ENCODE measurements at places on chromosomes 7 and 10.

DNA sequence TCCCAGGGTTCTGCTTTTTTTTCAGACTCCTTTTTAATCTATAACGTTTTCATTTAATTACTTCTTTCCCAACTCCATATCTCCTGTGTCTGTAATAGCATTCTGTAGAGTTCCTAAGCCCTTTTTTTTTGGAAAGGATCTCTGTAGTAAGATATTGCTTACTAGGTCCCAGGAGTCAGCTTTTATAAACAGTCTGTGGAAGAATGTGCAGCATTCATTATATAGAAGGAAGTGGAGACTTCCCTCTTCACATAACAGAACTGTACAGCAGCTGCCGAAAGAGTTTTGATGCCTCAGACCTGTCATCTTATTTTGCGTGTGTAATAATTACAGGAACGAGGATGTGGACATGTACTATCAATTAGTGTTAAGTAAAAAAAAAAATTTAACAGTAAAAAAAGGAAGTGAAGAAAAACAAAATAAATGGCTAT is 7.4 kb upstream of the STEAP4 start:
- DNase-seq, result no peak

DNA sequence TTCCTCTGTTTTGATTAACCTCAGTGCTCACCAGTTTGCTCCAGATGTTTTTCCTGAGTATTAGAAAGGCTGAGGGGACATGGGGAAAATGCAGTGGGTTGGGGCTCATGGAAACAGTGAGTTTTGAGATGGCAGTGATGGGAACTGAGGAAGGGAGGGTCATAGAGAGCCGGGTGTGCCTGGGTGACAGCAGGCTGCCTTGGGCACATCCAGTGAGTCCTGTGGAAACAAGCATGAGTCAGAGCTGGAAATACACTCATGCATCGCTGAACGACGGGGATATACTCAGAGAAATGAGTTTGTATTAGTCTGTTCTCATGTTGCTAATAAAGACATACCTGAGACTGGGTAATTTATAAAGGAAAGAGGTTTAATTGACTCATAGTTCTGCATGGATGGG is 202.2 kb downstream of the TMEM178B start:
- no peak for DNase-seq

- no peak for DNase-seq
These were observed 2.1 kb downstream of the PDK4 start for GRCh38 chr7:95594185-95594584.

DNA sequence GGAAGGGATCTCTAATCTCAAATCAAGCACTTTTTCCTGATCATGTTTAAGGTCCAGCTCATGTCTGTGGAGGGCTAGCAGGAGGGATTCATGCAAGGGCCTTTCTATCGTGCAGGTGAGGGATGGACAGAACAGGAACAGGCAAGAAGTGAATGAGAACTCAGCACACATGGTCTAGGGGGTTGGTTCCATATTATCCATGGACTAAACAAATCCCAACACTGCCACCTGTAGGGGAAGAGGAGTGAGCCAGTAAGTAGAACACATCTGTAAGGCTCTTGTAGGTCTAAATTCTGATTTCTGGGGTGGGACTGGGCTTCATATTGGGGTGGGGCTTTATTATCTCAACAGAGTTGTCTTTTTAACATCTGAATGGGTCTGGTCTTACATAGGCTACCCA is 138.0 kb upstream of the TARP start:
- DNase-seq, result no peak

- no peak for DNase-seq
These were observed 27.0 kb downstream of the DLD start for GRCh38 chr7:107917763-107918651.

GRCh38 chr7:1087465-1087814 is 473 bp upstream of the GPER1 start:
- DNase-seq, result no peak

GRCh38 chr10:103854686-103855391 is 537 bp downstream of the SH3PXD2A start:
- DNase-seq, result peak; percentile 26

DNA sequence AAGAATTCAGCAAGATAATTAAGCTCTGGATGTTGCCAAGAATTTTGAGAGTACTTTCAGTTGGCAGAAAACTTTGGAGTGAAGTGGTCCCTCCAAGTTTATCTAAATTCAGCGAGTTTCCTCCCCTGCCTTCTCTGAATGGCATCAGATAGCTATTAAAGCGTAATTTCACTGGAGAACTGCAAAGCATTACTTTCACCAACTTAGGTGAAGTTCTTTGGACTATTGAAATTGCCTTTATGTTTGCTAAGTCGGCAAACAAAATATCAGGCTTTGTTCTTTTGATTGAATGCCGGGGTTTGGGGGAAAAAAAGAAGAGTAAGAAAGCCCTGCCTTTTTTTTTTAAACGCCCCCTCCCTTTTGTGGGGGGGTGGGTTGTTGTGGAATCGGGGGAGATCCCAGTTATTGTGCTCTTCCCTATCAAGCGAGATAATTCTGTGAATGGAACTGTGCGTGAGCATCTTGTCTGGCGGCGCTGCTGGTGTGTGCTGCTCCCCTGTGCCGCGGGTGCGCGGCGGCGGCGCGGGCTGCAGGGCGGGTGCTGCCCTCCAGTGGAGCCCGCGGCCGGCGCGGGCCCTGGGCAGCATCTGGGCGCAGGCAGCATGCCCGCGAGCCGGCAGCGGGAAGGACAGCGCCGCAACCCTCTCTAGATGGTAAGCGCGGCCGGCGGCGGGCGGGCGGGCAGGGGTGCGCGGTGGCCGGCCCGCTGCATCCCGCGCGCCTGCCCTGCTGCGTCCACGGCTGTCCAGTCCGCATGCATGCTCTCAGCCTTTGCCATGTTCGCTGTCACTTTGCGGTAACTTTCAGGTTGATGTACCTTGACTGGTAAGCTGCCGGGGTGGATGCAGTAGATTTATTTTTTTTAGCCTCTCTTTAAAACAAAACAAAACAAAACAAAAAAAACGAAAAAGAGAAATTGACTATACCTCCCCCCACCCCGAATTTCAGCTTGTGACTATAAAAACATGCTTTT is 176.5 kb downstream of the TCF7L2 start:
- DNase-seq, result peak; percentile 45

DNA sequence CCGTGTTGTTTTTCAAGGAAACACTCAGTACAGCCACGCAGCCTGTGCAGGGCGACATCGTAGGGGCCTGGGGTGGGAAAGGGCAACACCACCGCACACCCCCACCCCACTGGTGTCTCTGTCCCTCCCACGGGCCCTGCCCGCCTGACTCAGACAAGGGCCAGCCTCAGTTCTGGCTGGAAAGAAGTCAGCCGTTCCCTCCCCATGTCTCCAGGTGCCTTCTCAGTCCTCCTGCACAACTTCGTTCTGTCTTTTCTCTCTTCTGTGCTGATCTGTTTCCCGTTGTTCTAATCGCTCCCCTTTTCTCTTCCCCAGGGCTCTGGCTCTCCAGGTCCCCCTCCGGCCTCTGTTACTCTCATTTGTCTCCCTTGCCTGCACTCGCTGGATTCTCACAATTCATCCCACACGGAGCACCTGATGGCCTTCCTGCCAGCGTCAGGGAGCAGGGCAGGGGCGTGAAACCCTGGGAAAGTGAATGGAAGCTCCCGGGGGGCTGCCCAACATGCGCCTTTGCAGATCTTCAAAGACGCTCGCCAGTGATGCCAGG is 97.7 kb downstream of the WDR37 start:
- no peak for DNase-seq

- peak; percentile 32 for DNase-seq
These were observed 86.9 kb downstream of the CARD11 start for GRCh38 chr7:2956526-2957368.

GRCh38 chr10:63636812-63637211 is 115.6 kb downstream of the REEP3 start:
- no peak for DNase-seq

GRCh38 chr7:150382123-150382843 is 3.2 kb downstream of the ZNF775 start:
- no peak for DNase-seq

GRCh38 chr10:128080231-128080630 is 46.0 kb downstream of the MKI67 start:
- no peak for DNase-seq

GRCh38 chr10:120456626-120457430 is at the start of gene PLPP4:
Gene PLPP4, plus strand, starts transcription at chr10:120457227. Its CDS starts 79 bp downstream, at chr10:120457306.
- no peak for DNase-seq

DNA sequence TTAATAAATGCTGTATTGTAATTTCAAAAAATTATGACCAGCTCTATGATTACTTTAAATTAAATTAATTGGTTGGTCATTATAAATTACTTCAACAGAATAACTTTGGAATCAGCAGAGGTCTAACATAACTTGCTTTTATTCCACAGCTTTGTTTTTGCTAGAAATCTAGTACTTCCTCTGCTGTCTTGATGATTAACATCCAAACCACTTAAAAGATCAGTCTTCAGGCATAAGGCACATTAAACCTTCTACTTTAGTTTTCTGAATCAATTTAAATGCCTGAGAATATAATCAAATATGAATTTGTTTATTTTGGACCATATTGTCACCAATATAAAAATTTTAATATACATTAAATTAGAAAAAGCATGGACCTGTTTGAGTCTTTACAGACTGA is 465.3 kb downstream of the ARL4A start:
- DNase-seq, result no peak

DNA sequence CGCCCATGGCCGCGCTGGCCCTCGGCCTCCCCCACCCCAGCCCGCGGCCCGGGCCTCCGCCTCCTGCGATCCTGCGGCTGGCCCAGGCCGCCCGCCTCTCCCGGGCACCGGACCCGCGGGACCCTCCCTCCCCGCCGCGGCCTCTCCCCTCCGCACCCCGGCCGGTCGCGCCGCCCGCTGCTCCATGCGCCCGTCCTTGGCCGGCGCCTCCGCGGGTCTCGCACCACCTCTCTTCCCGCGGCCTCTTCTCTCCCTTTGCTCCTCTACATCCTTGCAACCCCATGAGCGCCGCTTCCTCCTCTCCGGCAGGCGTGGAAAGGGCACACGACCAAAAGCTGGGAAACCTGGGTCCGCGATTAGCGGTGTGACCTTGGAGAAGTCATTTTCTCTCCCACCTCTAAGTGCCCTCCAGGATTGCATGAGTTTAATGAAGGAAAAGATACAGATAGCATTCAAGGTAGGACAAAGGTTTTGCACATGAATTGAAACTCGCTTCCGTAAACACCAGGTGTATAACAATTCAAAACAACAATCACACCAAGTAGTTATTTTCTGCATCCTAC is 448 bp upstream of the SRPK2 start:
- no peak for DNase-seq

- no peak for DNase-seq
These were observed 122.7 kb downstream of the DYNC2I1 start for GRCh38 chr7:158979023-158979529.

- no peak for DNase-seq
These were observed 16.0 kb downstream of the PTPN12 start for GRCh38 chr7:77553123-77553522.

DNA sequence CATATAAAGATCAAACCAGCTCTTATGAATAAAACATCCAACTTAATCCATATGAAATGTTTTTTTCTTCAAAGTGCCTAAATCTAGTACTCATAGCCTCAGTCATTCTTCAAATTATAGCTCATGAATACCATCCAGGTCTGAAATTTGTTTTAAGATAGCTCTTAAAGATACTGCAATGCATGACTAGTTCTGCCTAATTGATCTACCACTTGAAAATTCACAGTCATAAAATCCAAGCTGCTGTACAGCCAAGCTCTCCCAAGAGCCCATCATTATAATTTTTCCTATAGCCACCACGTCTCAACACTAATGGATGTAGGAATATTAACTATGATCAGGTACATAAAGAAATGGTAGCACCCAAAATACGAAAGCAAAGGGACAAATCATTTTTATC is 87.9 kb upstream of the RNF148 start:
- no peak for DNase-seq

- no peak for DNase-seq
These were observed 209.3 kb upstream of the PLXDC2 start for GRCh38 chr10:19606968-19607367.

DNA sequence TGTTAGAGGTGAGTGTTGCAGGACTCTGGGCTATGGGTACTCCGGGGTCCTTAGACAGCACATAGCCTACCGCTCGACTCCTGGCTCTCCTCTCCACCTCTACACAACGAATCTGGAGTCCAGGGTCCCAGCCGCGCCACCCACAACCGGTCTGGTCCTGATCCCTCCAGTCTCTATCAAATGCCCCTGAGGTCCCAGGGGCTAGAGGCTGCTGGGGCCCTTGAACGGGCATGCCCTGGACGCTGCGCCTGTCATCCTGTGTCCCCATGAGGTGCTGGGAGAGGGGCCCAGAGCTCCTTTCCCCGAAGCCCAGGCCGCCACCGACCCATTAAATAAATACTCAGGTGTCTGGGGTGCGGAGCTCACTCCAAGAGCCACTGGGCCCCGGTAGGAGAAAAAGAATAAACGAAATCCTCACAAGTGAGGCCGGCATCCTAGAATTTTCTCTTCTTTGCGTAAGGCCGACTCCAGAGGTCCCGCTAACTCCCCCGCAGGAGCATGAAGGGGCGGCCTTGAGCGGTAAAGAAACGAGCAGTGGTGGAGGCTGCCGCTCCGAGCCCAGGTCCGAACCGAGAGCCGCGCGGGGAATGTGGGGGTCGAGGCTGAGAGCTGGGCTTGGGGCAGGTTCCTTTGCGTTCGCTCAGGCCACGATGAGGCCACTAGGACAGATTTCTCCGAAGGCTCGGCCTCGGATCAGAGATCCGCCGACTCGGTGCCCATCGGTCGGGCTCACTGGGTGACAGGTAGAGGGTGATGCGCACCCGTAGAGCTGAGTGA is 166.7 kb downstream of the NRF1 start:
- no peak for DNase-seq
